NCI-H1105 (cell line): ENCODE measurements at places on chromosomes 16 and 17.
A peak's percentile ranks its signal among the peaks of the same experiment; 100 is the strongest.

DNA sequence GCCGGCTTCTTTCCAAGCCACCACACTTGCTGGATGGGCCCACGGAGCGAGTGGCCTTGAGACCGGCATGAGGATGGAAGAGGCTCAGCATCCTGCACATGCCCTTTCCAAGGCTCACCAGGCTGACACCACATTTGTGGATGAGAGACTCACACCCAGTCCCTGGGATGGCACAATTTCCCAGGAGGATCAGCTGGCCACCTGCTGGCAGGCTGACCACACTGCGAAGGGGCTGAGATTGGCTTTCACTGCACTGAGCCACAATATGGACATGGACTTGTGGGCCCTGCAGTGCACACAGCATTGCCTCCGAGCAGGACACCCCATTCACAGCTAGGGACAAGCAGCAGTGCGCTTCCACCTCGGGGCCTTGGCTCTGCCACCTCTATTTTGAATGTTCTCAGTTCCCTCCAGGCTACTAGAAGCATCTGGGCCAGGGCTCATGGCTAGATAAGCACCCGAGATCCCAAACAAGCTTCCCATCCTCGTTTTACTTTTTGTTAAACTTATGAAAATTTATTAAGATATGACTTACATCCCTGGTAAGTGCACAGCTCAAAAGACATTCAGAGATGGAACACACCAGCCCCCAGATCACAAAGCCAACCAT, 25.3 kb upstream of the KSR1 start:
- no peak for DNase-seq

DNA sequence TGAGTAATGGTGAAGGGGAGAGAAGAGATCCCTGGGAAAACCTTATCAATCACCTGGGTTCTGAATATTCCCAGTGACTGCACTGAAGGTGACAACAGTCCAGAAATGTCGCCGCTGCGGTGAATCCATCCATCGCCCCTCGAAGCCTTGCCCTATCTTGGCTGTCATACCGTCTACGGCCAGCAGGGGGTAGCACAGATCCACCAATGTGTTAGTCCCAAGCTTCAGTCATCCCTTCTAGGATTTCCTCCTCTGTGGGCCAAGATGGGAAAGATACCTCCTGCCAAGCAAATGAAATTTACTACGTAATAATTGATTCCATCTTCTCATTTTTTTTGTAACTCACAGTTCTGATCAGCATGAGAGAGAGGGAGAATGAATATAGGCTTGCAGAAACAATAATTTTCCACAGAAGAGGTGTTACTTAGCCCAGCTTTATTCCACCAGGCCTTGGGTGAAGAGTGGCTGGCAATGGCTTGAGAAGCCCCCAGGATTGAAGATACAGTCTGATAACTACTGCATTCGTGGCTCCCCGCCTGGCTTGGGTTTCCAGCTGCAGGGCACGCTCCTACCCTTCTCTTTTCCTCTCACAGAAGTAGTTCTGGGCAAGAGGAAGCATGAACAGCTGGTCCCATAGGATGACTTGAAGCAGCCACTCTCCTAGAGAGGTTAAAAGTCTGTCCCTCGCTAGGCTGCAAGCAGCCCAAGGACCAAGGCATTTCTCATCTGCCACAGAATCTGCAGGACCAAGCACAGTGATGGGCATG, 2.6 kb upstream of the FMNL1 start:
- DNase-seq = peak; percentile 70

DNA sequence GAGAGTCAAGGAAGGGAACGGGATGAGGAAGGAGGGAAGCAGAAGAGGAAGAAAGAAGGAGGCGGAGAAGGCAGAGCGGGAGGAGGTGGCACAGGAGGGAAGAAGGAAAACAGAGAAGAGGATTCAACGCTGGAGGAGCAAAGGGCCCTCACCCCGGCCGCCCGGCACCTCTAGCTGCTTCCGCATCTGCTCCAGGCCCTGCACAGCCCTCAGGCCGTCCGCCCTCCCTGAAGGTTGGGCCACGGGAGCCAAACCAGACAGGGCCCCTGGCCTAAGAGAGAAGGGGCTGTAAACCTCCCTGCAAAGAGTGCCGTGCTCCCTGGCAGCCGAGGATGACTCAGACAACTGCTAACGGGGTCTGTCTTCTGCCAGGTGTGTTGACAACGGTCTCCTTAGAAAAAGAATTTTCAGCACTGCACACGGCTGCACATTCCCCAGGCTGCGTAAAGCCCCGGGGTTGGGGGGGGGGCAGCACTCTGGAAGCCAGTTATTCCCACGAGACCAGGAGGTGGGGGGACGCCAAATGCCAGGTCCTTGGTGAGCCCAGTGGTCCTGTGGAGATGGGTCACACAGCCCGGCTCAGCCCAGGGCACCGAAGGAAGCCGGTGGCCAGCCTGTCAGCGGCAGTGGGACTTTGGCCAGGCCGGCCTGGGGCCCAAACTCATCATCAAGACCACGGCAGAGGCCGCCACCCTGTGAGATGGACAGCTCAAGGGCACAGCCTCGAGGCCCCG, 29.1 kb downstream of the MRM3 start:
- DNase-seq = no peak

- DNase-seq = peak; percentile 85
These were observed 3.0 kb downstream of the KCNJ12 start for GRCh38 chr17:21379080-21379711.

DNA sequence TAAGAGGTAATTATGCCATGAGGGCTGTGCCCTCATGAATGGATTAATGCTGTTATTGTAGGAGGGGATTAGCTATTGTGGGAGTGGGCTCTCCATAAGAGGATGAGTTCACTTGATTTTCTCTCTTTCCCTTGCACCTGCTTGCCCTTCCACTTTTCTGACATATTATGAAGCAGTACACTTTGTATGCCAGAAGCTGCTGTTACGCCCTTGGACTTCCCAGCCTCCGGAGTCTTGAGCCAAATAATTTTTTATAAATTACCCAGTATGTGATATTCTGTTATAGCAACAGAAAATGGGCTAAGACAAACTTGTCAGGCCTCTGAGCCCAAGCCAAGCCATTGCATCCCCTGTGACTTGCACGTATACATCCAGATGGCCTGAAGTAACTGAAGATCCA, 38.4 kb downstream of the PSMD12 start:
- no peak for DNase-seq

GRCh38 chr16:56966093-56966475, 4.3 kb downstream of the CETP start:
- no peak for DNase-seq

- DNase-seq = no peak
These were observed 169.8 kb upstream of the SDK2 start for GRCh38 chr17:73814075-73814474.

GRCh38 chr16:48352648-48353390, 32.4 kb downstream of the SIAH1 start:
- no peak for DNase-seq

GRCh38 chr17:4609761-4610160, 25.4 kb downstream of the SMTNL2 start:
- DNase-seq = no peak

GRCh38 chr16:4686497-4687210, 6.7 kb upstream of the NUDT16L1 start:
- DNase-seq = no peak

GRCh38 chr16:30875871-30876801, 17.7 kb downstream of the BCL7C start:
- no peak for DNase-seq

- DNase-seq = no peak
These were observed 25.1 kb downstream of the CASKIN2 start for GRCh38 chr17:75490173-75490743.

- DNase-seq = no peak
These were observed 297.4 kb downstream of the CNTNAP4 start for GRCh38 chr16:76574651-76575050.

GRCh38 chr16:4316864-4317531, 1.1 kb downstream of the GLIS2 start:
- peak; percentile 49 for DNase-seq

DNA sequence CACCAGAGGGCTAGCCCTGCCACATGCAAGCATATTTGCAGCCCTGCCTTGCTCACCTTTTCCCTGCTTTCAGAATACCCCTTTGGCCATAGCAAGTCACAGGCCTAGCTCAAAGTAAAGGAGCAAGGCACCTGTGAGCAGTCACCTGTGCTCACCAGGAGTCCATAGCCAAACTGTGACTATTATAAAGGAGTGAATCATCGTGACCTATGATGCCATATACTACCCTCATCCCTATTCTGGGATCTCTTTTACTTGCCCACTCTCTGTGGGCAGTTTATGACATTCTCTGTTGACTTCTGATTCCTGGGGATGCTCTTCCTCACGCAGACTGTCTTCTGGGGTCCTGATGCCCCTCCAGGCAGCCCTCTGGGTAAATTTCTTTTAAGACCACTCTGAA, 200.5 kb upstream of the NLRP1 start:
- no peak for DNase-seq

- DNase-seq = no peak
These were observed 79.9 kb upstream of the MON1B start for GRCh38 chr16:77111056-77111565.

DNA sequence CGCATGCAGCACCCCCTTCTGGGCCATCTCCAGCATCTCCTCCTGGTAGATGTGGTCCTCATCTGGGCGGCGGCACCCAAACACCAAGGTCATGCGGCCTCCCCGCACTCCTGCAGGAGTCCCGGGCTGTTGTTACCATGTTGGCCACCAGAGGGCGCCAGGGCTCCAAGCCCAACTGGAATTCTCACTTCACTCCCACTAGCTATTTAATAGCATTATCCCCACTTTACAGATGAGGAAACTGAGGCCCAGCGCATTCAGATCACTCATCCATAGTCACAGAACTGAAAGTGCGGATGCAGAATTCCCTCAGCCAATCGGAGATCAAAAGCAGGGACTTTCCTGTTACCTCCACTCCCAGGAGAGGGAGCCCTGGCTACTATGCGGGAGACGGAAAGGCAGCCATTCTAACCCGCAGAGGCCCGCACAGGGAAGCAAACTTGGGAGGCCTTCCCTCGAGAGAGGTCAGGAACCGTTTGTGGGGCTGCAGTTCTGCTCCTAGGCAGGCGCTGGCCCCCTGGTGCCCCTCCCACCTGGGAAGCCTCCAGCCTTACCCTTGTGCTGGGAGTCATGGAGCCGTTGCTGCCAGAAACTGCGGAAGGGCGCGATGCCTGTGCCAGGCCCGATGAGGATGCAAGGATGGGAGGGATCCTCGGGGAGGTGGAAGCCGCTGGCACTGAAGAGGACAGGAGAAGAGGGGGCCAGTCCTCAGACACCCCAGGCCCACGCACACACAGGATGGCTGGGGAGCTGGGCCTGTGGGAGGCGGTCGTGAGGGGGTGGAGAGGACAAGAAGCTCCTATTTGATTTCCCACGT, 40.1 kb downstream of the NOS2 start:
- peak; percentile 6 for DNase-seq

DNA sequence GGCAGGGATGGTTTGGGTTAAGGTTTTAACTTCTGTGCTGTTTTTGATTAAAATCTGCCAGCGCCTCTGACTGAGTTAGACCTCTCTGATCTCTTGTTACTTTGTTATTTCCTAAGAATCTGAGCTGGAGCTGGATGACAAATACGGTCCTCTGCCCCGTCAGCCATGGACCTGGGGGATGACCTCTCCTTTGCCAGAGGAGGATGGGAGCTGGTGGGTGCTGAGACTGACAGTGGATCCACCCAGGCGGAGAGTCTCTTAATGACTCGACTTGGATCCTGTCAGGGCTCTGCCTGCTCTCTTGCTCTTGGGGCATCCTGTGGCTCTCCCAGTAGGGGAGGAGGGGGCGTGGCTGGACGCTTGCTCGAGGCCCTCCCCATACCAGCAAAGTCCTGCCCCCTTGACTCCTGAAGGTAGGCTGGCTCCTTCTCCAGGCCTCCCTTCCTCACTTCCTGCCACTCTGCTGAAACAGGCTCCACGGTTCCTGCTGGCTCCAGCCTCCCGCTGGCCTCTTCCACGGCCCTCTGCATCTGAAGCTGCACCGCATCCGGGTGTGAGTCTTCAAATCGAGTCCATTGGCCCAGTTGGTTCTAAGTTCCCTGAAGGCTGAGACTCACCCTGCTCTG, 24.8 kb upstream of the MAP3K14 start:
- DNase-seq = no peak
